ENCODE measurements at places on chromosomes 11 and 22.

DNA sequence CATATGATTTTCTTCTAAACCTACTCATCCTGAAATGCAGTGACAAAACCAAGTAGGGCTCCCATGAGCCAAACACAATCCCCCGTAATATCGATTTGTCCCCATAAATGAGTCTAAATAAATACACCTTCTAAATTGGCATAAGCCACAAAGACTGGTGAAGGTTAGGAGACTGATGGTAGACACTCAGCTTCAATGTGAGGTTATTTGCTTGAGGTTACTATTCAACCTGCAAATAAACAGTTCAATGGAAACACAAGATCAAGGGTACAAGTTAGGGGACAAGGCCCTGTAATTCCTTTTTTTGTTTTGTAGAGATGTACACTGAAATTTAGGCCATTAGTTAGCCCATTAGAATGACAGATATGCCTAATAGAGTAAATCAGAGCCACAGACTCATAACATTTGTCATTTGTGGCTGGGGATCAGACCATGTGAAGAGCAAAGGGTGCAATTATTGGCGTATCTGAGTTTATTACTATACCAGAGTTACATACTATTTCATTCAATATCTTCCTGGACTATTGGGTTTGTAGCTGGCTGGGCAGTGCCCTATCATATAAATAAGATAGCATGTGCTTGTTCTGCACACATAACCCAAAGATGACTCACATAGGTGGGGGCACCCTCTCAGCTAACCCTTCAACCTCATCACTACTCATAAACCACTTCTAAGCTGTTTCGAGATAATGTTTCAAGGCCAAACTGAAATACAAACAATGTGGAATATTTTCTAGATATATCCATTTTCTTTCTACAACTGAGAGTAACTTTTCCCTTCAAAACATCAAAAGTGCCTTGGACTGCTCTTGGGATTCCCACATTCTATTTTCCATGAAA is 695.3 kb downstream of the KCNA4 start:
- DNase-seq: no peak

DNA sequence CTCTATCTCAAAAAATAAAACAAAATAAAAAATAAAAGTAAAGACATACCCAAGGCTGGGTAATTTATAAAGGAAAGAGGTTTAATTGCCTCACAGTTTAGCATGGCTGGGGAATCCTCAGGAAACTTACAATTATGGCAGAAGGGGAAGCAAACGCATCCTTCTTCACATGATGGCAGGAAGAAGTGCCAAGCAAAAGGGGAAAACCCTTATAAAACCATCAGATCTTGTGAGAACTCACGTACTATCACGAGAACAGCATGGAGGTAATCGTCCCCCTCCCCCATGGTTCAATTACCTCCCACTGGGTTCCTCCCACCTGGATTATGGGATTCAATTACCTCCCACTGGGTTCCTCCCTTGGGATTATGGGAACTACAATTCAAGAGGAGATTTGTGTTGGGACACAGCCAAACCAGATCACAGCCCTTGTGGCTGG is 8.3 kb upstream of the SSTR3 start:
- DNase-seq: no peak

DNA sequence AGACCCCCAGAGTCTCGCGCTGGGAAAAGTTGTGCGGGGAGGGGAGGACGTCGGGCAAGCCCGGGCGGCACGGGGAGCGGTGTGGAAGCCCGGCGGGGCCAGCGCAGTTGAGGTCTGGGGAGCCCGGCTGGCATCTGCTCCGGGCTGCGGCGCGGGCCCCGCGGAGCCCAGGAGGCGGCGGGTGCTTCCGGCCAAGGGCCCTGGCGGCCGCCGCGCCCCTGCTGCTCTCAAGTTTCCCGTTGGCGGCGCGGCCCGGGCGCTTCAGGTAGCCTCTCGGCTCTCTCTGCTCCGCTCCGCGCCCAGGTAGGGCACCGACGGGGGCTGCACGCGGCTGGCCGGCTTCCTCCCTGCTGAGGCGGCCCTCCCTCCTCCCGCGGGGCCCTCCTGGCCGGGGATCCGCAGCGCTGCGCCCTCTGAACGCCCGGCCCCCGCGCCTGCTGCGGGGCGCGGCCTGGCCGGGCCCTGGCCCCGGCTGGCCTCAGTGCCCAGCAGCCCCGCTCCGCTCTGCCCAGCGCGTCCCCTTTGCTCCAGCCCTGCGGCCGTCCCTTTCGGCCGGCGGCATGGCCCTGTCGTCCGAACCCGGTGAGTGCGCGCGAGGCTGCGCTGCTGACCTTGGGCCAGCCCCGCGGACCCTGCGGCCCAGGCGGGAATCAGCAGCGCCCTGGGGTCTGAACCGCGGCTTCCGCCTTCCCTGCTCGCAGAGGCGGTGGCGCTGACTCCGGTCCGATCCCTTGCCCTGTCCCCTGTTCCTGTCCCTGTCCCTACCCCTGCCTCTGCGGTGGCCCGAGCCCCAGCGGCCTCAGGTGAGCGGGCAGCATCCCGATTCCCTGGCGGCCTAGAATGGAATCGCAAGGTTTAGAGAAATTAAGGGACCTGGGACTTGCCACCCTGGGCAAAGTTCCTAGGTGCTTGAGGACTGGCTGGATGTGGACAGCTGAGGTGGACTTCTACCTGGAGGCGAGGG is 4.3 kb upstream of the AMPD3 start:
- no peak for DNase-seq

DNA sequence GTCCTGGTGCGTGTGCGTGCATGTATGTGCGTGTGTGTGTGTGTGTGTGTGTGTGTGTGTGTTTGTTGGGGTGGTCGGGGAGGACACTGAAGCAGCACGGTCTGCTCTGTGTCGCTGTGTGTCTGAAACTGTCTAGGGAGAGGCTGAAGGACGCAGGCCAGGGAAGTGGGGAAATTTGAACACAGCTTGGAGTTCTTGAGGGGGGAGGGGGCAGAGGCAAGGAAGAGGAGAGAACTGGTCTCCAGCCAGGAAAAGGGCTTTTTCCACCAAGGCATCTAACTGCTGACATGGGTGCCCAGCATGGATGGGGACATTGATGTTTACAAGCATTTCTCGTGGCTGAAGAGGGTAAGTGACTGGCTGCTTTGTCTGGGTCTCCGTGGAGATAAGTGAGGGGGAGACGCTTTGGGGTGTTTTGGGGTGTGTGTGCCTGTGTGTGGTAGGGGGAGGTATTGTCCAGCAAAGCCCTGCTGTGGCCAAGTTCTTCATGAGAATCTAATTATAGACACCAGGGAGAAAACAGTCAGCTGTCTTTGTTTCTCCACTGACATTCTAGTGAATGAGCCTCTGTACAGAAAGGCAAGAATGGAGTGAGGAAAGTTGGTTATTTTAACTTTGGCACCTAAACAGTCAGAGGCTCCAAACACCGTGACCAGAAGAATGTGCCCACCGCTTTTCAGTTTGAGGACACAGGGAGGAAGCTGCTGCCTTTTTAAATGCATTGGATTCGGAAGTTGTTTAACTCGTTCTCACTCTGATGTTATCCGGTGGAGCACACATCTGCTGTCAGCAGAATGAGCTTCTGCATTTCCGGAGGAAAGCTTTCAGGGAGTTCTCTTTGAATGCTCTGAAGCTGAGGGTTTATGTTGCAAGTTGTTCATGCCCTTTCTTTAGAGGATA is 63.7 kb downstream of the PPFIBP2 start:
- no peak for DNase-seq

DNA sequence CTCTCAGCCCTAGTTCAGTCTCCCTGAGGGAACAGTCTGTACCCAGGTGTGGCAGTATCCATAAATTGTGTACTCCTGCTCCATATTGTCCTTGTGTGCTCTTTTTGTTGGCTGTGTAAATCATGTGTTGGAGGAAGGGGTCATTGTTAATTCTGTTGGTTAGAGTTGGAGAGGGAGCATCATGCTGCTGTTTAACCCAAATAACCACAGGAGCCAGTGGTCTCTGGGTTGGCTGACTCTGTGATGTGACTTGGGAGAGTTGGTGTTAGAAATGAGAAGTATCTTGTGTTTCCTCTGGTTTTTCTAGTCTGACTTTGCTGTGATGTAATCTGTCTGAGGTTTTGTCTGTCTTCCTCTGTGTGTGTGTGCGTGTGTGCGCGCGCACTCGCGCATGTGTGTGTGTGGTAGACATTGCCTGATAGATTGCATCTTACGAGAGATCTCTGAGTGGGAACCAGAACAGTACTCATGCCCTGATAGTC is 30.5 kb downstream of the CTNND1 start:
- DNase-seq: no peak

GRCh38 chr11:92523611-92524010 is 299.0 kb downstream of the FAT3 start:
- DNase-seq: no peak

- peak; percentile 43 for DNase-seq
These were observed 56.2 kb downstream of the KCNJ4 start for GRCh38 chr22:38398609-38399461.

GRCh38 chr11:78497293-78497692 is 77.4 kb downstream of the NARS2 start:
- no peak for DNase-seq

All from fibroblast of skin of left quadriceps (primary cell).